PC-9 (cell line): ENCODE measurements at places on chromosomes 2 and 18.

GRCh38 chr2:37149626-37150322 lies 7.0 kb downstream of the EIF2AK2 start:
- no peak for DNase-seq

DNA sequence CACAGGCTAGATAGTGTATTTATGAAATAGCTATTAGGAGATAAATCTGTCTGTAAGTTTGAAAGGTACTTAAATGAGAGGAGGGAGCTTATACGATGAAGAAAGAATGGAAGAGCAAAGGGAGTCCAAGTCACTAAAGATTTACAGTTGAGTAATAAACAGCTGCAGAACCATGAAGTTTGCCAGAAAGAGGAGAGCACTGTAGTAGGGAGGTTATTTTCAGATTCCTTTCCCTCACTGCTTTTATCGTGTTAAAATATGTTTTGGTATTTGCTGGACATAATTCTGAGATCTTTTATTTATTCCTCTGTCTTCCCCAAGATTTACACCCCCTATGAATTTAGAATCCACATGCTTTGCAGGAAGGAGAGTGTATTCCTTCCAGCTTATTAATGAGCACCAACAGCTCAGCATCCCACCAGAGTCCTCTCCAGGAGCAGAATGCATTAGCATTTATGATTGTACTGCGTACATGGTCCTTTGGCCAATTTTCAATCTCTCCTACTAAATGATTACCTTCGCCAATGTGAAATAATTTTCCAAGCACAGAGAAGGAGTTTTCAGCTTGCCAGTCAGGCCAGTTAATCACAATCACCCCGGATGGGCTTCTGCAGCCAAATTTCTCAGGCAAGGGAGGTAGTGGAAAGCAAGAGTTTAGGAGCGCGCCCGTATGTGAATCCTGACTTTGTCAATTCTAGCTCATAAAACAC lies 297.0 kb downstream of the NBAS start:
- DNase-seq, result no peak

DNA sequence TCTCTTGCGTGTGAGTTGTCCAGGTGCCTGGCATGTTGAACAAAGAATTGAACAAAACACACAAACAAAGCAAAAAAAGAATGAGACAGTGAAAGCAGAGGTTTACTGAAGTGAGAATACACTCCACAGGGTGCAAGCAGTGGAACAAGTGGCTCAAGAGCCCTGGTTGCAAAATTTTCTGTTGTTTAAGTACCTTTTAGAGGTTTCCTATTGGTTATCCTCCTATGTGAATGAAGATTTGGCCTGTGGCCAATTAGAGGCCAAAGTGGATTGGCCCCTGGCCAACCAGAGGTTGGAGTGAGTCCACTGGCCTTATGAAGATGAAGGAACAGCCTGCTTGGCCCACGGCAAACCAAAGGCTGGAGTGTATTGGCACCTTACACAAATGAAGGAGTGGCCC lies 1188.5 kb upstream of the NRXN1 start:
- DNase-seq, result no peak

DNA sequence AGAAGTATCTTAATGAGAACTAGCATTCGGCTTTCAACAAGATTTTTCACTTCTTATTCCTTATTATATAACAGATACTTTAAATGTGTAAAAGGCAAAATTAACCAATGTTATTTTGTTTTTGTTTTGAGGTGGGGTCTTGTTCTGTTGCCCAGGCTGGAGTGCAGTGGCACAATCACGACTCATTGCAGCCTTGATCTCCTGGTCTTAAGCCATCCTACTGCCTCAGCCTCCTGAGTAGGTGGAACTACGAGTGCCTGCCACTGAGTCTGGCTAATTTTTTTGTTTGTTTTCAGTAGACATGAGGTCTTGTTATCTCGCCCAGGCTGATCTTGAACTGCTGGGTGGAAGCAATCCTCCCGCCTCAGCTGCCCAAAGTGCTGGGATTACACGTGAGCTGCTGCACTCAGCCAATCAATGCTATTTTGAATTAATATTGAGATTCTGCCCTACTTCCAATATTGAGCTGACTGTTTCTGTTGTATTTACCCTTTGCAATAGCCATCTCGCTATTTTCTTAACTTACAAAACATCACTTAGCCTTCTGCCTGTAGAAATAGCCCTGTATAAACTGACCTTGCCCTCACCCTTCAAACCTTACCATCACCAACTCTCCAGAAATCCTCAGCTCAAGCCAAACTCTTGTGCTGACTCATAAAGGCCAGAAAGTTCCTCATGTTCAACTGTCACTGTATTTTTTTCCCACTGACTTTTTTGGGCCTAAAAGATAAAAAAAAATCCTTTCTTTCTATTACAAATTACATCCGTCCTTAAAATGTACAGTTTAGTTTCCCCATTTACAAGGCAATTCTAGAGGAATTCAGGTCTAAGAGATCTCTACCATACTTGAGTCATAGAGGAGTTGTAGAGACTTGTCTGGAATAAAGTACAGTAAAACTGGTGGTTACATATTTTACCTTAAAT lies 94.3 kb downstream of the OLA1 start:
- DNase-seq, result no peak

DNA sequence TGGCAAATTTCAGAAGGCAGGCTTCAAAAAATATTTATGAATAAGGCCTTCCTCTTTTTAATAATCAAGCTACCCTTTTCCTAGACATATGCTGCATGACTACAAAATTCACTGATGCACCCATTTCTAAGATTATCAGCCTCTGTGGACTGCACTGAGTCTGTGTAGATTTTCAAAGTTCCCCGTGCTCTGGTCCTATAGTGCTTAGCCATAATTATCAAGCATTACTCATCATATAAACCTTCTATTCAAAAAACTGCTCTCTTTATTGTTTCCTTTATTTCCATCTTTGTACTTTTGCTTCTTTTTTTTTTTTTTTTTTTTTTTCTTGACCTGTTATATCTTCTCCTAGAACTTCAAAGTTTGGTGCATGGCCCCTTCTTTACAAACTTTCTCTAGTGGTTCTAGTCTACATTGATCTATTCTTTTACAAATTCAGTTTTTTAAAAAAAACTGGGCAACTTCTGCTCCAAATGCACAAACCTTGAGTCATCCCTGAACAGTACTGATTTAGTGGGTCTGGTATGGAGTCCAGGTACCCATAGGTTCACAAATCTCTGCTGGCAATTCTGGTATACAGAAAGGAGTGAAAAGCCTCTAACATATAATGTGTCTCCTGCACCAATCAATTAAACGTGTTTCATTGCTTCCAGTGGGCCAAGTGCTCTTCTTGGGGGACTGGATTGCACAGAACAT lies 481.9 kb downstream of the NUP35 start:
- DNase-seq, result no peak
